ENCODE measurements at places on chromosomes 5 and 9.

DNA sequence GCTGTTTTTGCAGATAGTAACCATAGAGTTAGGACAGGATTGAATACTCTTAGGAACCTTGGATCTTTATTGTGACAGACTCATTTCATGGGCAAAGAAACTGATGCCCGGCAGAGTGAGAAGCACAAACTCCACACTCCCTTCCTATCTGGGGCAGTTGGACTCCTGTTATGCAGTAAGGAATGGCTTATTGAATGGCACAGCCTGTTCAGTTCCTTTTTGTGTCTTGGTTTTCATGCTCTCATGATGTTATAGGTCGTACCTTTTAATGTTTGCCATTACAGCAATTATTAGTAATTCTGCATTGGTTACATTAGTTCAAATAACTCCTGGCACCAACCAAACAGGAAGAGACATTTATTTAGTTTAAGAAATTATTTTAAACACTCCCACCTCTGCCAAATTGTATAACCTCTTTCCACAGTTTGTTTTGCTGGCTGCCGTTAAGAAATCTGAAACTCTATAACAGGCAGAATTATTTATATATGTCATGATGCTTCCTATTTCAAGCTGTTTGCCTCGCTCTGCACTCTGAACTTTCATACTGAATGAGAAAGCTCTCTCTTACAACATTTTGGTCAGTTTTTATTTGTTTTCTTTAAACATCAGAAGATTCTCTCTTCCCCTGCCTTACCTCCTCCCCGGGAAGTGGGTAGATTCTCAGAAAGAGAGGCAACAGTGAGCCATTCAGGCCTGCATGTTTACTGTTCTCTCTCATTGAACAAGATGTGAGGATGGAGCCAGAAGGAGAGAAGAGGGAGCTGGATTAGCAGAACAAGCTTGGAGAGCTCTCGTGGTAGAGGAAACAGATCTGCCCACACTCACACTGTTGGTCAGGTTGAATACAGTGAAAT is 144.4 kb downstream of the ARHGEF28 start:
- DNase-seq = no peak

- no peak for DNase-seq
Observed at GRCh38 chr5:75567710-75568109, 43.5 kb upstream of the ANKDD1B start.

GRCh38 chr9:32965999-32966722 is 35.3 kb downstream of the APTX start:
- no peak for DNase-seq

DNA sequence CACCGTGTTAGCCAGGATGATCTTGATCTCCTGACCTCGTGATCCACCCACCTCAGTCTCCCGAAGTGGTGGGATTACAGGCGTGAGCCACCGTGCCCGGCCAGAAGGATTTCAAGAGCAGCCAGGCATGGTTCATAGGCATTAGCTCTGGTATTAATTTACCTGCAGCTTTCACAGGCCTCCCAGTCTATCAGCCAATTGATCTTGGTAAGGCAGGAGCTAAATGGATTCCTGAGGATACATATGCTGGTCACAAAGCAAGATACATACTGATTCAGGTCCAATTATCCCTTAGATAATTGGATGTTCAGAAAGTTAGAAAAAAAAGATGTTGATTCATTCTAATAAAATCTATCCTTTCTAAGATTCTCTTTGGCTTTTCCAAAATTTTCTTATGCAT is 487.1 kb downstream of the TLE1 start:
- DNase-seq = no peak

GRCh38 chr5:110264661-110265060 is 461.8 kb downstream of the TMEM232 start:
- no peak for DNase-seq

GRCh38 chr5:87127426-87127825 is 140.3 kb upstream of the RASA1 start:
- no peak for DNase-seq

GRCh38 chr5:29276371-29276770 is 1917.1 kb upstream of the CDH6 start:
- DNase-seq = no peak

GRCh38 chr9:18451406-18451805 is 22.5 kb upstream of the ADAMTSL1 start:
- no peak for DNase-seq

DNA sequence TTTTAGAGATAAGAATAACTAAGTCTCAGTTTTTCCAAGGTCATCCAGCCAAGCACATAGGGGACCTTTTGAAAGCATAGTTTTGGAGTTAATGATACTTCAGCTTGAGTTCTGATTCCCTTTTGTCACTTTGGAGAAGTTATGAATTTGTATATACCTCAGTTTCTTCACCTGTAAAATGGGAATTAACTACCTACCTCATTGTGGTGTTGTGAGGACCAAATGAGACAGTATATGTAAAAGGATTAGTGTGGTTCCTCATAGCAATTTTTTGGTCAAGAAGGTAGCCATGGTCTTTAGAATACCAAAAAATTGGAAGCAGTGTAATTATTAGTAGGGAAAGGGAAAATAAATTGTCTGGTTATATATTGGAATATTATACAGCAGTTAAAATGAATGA is 97.6 kb upstream of the DHFR start:
- DNase-seq = no peak

GRCh38 chr5:78907255-78907891 is 77.7 kb downstream of the ARSB start:
- DNase-seq = no peak

- DNase-seq = no peak
Observed at GRCh38 chr9:17280350-17281012, 145.6 kb downstream of the CNTLN start.

GRCh38 chr5:145110834-145111233 is 724.3 kb downstream of the PRELID2 start:
- DNase-seq = no peak

DNA sequence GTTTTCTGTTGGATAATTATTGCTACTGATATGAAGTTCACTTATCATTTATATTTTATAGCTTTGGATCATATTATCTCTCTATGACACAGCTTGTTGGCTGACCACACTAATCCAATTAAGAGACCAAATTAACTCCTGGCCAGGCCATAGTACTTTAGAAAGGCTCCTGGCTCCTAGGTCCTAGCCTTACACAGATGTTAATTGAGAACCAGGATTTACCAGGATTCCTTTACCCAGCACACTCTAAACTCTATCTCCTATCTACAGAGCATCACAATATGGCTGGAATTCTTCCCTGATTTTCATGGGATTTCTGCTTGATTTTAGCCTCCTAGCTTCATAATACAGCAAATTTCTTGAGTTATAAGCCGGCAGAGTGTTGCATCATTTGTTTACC is 80.3 kb downstream of the SLCO6A1 start:
- no peak for DNase-seq

DNA sequence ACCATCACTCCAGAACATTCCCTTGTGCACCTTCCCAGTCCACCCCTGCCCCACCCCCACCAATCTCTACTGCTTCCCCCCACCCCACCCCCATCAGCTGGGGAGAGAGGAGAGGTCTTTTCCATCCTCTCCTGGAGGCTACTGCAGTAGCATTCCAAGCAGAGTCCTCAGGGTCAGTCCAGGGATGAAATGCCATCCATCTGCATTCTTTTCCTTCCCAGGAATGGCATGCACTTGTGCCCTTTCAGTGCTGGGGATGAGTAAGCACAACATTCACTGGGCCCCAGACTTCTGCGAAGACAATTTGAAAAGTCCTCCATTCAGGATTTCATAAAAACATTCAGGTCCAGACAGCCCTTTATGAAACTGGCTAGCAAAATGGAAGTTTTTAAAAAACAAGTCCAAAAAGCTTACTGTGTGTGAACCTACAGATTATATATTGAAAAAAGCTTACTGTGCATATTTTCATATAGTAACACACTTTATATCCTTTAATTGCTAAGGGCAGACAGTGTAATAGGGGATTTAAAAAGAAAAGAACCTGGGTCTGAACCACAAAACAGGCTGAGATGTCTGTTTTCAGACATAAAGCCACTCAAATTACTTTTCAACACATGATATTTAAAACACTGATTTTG is 50.0 kb upstream of the GOLPH3 start:
- no peak for DNase-seq

GRCh38 chr9:31745886-31746285 is 638.6 kb upstream of the ACO1 start:
- DNase-seq = no peak

DNA sequence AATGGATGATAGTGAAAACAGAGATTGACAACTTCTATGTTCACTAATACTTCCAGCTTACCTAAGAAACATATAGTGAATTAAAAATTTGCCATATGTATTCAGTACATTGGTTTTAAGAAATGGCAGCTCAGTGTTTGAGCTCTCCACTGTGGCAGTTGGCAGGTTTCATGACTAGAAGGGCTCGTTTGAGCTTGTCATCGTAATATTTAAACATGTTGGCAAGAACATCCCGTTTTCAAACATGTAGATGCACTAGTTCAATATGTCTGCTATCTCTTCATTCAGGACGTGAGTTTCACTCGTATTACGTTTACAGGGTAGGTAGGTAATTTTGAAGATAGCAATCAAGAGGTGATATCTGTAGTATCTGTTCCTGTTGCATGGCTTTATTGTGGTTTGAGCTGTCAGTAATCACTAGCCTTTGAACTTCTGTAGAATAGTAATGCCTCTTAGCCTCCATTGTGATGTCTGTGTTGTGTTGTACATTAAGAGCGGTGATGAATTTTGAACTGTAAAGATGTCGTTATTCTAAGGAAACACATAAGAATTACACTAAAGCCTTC is 74.8 kb downstream of the NLN start:
- no peak for DNase-seq

GRCh38 chr9:14958989-14959388 is 48.8 kb upstream of the FREM1 start:
- no peak for DNase-seq

GRCh38 chr9:16306586-16306985 is 563.9 kb downstream of the BNC2 start:
- DNase-seq = no peak

DNA sequence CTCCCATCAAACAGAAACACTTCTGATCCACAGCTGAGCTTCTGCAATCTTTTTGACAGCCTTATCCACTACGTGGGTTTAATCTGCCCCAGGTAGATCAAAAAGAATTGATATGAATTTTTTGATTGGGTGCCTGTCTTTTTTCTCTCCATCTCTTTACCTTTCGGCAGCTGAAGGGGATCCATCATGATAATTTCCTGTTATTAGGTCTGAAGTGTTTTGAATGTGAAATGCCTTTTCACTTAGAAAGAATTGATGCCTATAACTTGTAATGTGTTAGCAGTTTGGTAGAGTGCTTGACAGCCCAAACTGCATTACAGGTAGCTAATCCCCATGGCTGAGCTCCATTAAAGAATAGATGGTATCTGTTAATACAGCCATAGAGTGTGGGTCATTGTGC is 745.4 kb downstream of the TLR4 start:
- DNase-seq = no peak
